ENCODE measurements at places on chromosomes 4 and X.

DNA sequence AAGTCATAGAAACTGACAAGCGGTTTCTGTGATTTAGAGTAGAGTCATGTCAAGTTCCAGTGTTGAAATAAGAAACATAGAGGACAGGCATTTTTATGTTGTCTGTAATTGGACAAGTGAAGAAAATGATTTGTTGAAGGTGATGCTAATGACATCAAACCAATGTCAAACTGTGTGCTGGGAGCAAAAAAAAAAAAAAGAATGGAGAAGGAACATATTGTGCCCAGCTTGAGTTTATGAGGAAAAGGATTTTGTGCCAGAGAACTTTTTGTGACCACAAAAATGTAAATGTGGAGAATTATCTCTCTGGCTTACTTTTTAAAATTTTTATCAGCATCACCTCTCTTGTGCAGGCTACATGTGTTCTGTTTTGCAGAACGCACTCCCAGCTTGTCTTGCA is 495.7 kb downstream of the RAPGEF2 start:
- DNase-seq = no peak

DNA sequence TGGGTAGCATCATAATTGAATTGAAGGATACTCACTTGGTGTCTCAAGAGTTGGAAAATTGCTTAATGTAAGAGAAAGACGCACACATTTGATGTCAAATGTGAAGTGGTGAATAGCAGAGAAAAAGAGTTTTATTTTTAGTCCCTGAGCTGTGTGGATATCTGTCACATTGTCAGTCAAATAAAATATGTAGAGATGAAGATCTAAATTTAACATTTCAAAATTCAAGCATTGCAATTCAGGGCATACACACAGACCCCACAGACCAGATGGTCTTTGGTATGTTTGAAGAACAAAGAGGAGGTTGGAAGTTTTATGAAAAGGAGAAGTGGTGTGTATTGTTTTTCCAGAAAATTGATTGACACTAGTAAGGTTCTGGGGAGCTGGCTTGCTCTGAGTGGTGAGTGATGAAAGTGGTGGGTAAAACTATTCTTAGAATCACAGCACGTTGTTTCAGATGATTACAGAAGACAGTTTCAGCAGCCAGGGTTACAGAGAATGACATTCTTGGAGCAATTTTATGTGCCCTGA is 44.9 kb upstream of the BBS12 start:
- no peak for DNase-seq

DNA sequence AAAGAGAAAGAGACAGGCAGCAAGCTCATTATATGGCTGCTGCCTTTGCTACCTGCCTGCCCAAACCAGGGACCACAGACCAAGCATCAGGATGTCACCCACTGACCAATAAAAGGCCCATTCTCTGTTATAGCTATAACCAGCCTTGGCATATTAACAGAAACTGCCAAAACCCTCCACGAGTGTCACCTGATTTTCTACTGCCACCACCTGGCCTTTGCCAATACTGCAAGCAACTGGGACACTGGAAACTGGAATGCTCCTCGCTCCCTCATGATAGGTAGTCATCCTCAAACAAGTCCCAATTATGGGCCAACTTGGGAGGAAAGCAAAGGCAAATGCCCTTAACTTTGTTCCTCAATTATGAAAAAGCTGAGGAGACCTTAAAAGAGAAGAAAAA is 76.0 kb downstream of the SPIN4 start:
- no peak for DNase-seq

GRCh38 chr4:61528595-61528994 is 328.5 kb downstream of the ADGRL3 start:
- DNase-seq = no peak

DNA sequence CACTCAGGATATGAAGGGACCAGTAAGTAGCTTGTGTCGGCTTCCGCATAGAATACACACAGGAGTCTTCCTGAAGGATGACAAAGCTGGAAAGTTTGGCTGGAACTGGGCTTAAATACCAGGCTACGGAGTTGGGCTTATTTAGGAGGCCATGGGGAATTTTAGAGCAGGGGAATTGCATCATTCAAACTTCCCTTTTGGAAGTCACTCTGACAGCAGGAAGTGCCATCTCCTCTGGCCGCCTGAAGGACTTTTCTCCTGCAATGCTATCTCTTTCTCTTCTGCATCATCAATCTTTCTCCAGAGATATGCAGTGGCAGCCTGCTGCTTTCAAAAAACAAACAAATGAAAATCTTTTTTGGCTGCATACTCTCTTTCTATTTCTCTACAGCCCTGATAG is 48.4 kb upstream of the PAK3 start:
- DNase-seq = no peak

DNA sequence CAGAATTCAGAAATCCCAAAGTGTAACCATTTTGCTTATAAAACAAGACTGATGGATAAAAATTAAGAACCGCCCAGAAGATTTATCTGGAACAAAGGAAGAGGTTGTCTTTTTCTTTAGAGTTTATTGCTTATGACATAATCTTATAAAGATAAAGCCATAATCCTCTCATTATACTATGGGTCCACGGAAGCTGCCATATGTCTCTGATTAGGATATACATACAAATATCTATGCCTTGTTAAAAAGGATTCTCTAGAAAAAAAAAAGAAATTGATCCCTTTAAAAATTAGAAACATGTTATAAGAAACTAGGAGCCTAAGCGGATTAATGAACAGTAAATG is 70.5 kb downstream of the RELL1 start:
- no peak for DNase-seq

GRCh38 chr4:142095886-142096605 is 459.7 kb downstream of the IL15 start:
- no peak for DNase-seq

All from stimulated activated CD8-positive, alpha-beta memory T cell treated with anti-CD3 and anti-CD28 coated beads, Interleukin-4, amount 100 ng/mL, for 1 hour (primary cell).